ENCODE measurements at places on chromosomes 16 and 17. TPM values are rescaled to one million over a fixed set of nuclear protein-coding genes. Genes with fewer than 3 reads are reported as not detected.

The FOXO3B gene
- 3.0 TPM for total RNA-seq

The KRTAP4-1 gene
- total RNA-seq: not detected

The CDH1 gene
- 0.09 TPM for total RNA-seq

The PIP4K2B gene
- 37.6 TPM for total RNA-seq
